Stimulated activated naive CD8-positive, alpha-beta T cell treated with anti-CD3 and anti-CD28 coated beads, Interleukin-15, Interleukin-2, amounts not matched to agents 100 U/mL and 50 U/mL, for 24 hours (primary cell): ENCODE measurements at places on chromosomes 16 and 17.

DNA sequence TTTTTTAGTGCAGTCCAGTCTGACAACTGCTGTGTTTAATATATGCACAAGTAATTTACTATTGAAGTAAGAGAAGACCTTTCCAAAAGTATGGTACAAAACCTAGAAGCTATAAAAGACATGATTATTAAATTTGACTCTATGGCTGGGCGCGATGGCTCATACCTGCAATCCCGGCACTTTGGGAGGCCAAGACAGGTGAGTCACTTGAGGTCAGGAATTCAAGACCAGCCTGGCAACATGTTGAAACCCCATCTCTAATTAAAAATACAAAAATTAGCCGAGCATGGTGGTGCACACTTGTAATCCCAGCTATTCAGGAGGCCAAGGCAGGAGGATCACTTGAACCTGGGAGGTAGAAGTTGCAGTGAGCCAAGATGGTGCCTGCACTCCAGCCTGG is 41.4 kb upstream of the VWA3A start:
- no peak for DNase-seq

DNA sequence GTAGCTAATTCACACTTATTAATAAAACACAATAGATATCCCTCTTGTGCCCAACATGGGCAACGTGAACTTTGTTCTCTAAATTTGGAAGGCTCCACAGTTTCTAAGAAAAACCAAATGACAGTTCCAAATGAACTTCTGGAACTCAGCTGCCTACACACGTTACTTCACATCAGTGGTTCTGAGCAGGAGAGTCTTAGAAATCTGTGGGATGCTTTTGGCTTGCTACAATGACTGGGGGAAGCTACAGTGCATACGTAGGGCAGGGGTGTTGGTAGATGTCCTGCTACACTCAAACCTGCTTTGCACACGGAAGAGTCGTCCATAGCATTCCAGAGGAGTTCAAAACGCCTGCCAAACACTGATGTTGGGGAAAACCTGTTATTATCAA is 8.0 kb downstream of the TXNDC11 start:
- DNase-seq, result no peak

- DNase-seq, result no peak
These were observed 12.3 kb upstream of the MEIOB start for GRCh38 chr16:1884155-1884760.

- no peak for DNase-seq
These were observed 358 bp downstream of the CHRNE start for GRCh38 chr17:4902540-4902939.

GRCh38 chr16:83720981-83721380 is 86.8 kb upstream of the HSBP1 start:
- DNase-seq, result no peak

DNA sequence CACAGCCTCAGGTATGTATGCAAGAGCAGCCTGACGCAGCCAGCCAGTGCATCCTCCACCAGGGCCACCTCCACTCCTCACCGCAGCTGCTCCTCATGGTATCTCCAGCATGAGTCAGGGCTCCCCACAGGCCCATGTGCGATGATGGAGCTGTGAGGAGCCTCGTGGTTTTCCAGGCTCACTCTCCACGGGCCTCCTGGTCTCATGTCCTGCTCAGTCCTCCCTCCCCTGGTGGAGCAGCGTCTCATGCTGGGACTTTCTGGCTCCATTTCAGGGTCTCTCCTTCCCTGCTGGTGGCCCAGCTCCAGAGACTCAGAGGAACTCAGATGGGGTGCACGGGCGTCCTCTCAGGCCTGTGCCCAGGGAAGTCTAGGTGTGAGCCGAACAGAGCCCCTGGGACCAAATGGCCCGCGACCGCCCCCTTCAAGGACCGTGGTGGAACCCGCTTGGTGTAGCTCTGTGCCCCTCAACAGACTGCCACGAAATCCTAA is 70.4 kb downstream of the METRNL start:
- DNase-seq, result no peak
